ENCODE measurements at places on chromosomes 1 and 21.
A peak's percentile ranks its signal among the peaks of the same experiment; 100 is the strongest.

GRCh38 chr21:27756191-27756590 is 789.3 kb upstream of the ADAMTS5 start:
- no peak for DNase-seq

DNA sequence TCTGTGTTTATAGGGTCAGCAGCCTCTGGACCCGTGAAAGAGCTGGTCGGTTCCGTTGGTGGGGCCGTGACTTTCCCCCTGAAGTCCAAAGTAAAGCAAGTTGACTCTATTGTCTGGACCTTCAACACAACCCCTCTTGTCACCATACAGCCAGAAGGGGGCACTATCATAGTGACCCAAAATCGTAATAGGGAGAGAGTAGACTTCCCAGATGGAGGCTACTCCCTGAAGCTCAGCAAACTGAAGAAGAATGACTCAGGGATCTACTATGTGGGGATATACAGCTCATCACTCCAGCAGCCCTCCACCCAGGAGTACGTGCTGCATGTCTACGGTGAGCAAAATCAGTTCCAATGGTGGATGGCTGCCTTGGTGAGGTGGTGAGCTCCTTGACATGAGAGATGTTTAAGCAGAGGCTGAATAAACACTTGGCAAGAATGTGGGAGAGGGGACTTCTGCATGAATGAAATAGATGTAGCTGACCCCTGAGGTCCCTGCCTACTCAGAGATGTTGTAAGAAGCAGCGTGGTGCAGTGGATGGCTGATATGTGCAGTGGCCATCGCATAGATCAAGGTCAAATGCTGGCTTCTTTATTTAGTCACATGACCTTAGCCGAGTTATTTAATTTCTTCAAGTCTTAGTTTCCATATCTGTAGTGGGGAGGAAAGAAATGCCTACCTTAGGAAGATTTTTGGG is 9.3 kb downstream of the SLAMF7 start:
- no peak for DNase-seq

DNA sequence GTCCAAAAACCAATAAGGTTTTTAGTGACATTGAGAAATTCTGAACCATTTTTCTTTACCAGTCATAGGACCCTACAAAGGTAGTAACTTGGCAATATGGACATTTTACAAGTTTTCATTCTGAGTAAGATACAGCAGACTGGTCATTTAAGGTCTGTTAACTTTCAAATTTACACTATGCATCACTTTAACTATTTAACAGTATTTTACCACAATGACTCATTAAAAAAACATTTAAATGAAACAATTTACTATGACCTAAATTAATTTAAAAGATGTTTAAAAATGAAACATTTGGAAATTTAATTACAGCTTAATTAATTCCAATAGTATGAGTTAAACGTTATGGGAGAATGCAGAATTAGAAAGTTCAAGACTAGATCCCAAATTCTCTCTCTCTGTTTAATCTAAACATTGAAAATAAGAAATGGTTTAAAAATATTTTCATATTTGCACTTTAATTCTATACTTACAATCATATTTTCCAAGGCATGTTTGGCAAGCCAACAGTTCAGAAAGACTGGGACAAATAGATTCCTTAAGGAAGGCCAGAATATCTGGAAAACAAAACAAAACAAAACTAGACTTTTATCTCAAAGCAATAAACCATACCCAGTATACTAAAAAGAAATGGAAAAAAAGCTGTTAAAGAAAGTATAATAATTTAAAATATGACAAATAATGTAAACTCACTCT is 140.9 kb downstream of the KCNT2 start:
- DNase-seq: no peak

GRCh38 chr1:22359427-22359826 is 92.2 kb upstream of the ZBTB40 start:
- DNase-seq: no peak

DNA sequence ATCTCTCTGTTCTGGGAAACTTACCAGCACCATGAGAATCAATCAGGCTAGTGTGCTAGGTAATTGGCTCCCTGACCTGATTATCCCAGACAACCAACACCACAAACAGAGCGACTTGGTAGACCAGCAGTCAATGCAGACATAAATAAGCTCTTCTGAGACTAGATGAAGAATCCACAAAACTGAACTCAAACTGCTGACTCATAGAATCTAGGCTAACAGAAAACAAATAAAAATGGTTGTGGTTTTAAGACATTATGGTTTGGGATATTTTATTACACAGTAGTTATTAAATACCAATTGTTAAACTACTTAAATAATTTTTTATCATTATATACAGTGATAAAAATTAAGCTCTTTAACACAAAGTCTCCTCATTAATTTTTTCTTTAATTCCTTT is 535.7 kb downstream of the COL11A1 start:
- DNase-seq: no peak

DNA sequence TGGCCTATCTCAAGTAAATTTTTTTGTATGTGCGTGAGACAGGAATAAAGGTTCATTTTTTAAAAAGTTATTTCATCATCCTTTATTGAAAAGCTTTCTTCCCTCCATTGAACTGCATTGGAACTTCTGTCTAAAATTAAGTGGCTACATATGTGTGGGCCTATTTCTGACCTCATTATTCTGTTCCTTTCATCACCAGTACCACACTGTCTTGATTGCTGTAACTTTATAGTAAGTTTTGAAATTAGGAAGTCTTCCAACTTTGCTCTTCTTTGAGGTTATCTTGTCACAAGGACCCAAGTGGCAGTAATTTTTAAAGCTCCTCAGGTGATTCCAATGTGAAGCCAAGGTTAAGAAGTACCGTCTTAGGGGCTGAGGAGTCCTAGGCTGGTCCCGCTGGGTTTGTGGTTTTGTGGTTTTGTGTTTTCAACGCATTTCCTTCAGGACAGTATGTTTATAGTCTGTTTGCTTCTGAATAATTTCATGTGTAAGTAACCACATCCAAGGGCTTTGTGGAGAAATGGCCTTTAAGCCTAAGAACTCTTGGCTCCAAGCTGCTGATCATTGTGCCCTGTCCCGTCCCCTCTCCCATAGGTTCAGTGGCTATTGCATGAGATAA is 12.4 kb upstream of the SCAF4 start:
- DNase-seq: no peak

DNA sequence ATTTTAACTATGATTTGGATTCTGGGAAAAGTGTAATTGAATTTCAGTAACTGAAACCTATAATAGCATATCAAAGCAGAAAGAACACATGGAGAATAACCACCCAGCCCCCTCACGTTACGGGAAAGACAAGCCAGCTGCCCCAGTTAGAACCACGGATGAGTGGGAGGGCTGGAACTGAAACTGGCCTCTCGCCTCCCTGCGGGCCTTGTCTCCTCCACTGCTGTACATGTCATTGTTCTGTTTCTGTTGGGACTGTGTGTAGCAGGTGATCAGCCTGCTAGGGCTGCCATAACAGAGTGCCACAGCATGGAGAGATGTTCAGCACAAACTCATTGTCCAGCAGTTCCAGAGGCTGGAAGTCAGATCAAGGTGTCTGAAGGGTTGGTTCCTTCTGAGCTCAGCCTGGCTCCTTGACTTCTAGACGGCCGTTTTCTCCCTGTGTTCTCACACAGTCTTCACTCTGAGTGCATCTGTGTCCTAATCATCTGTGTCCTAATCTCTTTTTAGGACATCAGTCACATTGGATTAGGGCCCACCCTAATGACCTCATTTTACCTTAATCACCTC is 52.4 kb downstream of the MAP3K21 start:
- no peak for DNase-seq

DNA sequence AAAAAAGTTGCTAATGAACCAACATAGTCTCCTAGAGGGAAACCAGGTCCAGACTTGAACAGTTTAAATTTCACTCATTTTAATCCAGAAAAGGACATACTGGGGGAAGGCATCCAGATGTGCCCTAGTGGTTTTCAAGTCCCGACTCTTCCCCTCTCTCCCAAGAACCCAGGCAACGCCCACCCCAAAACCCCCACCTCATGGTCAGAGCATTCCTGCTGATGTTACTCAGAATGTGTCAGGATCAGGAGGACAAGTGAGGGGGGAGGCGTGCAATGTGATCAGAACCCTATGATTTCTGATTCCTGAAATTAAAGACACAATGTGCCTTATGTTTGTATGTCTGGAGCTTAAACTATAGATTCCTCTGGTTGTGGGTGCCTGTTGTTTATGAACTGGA is 1.6 kb upstream of the CTSK start:
- DNase-seq: no peak

DNA sequence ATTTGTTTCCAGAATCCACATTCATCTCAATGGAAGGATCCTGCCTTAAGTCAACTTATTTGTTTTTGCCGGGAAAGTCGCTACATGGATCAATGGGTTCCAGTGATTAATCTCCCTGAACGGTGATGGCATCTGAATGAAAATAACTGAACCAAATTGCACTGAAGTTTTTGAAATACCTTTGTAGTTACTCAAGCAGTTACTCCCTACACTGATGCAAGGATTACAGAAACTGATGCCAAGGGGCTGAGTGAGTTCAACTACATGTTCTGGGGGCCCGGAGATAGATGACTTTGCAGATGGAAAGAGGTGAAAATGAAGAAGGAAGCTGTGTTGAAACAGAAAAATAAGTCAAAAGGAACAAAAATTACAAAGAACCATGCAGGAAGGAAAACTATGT is 2.6 kb downstream of the GADD45A start:
- no peak for DNase-seq

DNA sequence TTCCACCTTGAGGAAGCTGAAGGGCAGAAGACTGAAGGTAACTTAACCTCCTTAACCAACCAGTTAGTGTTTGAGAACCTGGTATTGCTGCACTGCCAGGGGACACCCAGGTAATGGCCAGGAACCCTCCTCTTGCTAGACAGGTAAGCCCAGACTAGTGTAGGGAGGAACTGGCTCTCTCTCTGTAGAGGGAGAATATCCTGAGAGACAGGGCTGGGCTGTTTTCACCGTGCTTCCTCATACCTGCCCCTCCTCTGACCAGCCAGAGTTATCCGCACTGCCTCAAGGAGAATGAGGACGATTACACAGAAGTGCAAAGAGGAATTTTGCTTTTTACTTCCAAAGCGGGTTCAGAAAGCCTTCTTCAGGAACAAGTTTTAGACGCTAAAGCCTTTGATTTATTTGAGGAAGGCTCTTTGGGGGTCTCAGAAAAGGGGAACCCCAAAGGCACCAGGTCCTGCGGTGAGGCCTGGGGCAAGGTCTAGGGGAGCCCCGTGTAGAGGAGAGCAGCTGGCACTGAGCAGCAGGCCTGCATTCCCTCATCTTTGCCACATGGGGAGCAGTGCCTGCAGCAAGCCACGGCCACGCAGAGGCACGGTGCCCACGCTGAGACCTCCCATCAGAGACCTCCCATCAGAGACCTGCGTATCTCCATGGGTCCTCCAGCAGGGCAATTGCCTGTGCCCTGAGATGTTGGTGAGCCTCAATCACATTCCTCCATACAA is 13.5 kb downstream of the GNG4 start:
- no peak for DNase-seq

GRCh38 chr1:203480084-203480483 is 4.5 kb downstream of the PRELP start:
- no peak for DNase-seq

DNA sequence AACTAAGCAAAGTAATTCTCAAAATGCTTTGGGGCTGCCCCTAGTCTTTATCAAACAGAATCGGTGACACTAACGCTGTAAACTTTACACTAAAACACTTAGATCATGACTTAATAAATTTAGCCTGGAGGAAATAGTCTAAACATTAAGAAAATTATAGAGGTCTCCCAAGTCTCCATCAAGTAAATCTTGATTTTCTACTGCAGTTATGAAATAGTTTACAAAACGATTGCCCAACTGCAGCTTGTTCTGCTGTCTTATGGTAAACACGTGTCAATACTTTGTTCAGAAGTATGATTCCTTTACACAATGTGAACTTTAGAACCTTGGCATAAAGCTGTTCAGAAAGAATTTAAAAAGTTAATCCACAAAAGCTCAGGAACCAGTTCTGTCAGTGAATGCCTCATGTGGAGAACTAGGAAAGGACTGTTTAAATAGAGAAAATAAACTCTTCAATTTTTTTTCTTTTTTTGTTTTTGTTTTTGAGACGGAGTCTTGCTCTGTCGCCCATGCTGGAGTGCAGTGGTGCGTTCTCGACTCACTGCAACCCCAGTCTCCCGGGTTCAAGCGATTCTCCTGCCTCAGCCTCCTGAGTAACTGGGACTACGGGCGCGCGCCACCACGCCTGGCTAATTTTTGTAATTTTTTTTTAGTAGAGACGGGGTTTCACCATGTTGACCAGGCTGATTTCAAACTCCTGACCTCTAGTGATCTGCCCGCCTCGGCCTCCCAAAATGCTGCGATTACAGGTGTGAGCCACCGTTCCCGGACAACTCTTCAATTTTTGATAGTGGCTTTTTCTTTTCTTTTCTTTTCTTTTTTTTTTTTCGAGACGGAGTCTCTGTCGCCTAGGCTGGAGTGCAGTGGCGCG is 1.6 kb downstream of the DDI2 start:
- no peak for DNase-seq

DNA sequence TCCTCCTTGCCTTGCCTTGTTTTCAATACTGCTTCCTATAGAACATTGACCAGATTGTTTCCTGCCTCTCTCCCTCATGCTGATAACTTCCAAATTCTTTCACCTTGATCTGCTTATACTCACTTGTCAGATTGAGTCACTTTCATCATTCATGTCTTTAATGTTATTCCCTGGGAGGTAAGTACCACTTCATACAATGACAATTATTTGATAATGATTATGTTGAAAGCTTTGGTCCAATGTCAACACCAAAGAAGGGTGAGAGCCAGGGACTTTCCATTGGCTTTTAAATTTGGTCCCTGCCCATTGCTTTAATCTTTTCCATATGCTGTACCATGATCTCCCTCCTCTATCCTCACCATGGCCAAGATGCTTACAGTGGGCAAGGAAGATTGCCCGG is 137.4 kb downstream of the SYT2 start:
- DNase-seq: no peak

GRCh38 chr1:207644166-207644851 is 624 bp upstream of the CR1L start:
- no peak for DNase-seq

- DNase-seq: peak; percentile 56
Measured at GRCh38 chr1:6634371-6635052, 9.8 kb downstream of the THAP3 start.

DNA sequence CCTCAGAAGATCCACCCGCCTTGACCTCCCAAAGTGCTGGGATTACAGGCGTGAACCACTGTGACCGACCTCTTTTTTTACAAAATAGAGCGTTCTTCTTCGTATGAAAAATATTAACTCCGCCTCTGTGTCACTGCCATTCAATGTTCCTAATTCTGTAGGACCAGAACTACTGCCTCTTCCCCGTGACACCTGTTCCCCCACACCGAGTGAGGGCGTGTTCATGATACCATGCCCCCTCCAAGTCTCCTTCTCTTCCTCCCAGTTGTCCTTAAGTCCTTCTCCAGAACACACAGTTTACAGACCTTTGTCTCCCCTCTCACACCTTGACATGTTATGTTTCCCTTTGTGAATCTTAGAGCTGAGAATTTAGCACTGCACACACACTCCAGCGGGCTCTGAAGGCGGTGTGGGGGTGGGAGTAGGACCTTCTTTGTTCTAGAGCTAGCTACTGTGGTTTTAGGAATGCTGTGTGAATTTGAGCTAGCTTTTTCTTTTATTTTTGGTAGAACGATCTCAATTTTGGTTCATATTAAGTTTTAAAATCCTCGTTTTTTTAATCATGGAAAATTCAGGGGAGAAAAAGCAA is 82.4 kb upstream of the LPGAT1 start:
- DNase-seq: no peak

All from endothelial cell (in vitro differentiated cells).